ENCODE measurements at places on chromosomes 5 and 9. TPM values are rescaled to one million over a fixed set of nuclear protein-coding genes. Genes with fewer than 3 reads are reported as not detected.

The SOWAHA gene
- polyA plus RNA-seq = 4.0 TPM

The SH2D3C gene
- 11.2 TPM for polyA plus RNA-seq

The KIF24 gene
- 9.2 TPM for polyA plus RNA-seq

The CMBL gene
- 39.6 TPM for polyA plus RNA-seq

The GPR21 gene
- 0.62 TPM for polyA plus RNA-seq

The CARD9 gene
- polyA plus RNA-seq = 1.8 TPM

The FOXD4L4 gene
- not detected for polyA plus RNA-seq

The PCDHB12 gene
- polyA plus RNA-seq = 4.6 TPM

GRCh38 chr5:115324021-115324420 is 27.6 kb upstream of the CCDC112 start:
- no peak for DNase-seq

- no peak for DNase-seq
Observed at GRCh38 chr5:151612689-151613427, 21.7 kb upstream of the FAT2 start.

GRCh38 chr9:105708405-105708804 is 14.1 kb downstream of the TMEM38B start:
- DNase-seq = no peak

- DNase-seq = no peak
Observed at GRCh38 chr9:99039505-99040182, 65.3 kb upstream of the TGFBR1 start.

DNA sequence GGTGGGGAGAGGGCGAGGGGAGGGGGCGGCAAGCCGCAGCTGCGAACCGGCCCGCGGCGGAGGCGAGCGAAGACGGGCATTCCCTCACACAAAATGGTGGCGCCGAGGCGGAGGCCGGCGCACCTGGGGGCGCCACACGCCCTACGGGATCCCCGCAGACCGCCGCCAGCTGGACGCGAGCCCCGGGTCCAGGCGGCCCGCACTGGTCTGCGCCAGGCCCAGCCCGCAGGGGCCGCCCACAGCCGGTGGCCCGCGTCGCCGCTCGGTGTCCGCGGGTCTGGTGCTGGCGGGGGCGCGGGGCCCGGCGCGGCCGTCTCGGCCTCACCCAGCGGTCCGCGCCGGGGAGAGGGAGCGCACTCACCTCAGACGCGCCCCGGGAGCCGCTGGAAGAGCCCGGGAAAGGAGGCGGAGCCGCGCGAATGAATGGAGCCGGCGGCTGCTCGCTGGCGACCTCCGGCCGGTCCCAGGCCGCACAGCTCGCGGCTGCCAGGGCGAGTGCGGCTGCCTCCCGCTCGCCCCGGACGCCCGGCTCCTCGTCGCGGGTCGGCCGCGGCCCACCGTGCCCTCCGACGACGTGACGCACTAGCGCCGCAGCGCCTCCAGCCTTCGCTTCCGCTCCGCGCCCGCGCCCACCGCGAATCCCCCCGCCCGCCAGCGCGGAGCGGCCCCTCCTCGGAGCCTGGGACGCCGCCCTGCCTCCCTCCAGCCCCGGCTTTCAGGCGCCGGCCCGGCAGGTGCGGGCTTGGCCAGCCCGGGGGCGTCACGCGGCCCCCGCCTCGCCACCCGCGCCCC is at the start of gene FAM169A:
Gene FAM169A, minus strand, starts transcription at position 584 of the 792 bp plus-strand sequence. CDS start 24,711 bp downstream, outside the sequence.
- DNase-seq = peak; percentile 39

DNA sequence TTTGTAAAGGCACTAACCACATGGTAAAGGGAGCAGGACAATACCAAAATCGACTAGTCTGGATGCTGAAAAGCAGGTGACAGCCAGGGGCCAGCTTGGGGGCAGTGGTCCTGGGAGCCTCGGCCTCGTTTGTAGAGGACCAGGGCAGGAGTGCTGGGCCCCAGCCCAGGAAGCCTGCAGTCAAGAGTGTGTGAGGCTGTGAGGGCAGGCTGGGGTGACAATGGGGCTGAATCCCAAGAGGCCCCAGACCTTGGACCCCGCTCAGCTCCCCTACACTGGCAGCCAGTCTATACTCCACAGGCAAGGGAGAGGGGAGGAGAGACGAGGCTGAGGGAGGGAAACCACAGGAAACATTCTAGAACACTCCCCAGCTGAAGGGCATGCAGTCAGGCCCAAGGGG is 2.6 kb upstream of the INPP5E start:
- no peak for DNase-seq

DNA sequence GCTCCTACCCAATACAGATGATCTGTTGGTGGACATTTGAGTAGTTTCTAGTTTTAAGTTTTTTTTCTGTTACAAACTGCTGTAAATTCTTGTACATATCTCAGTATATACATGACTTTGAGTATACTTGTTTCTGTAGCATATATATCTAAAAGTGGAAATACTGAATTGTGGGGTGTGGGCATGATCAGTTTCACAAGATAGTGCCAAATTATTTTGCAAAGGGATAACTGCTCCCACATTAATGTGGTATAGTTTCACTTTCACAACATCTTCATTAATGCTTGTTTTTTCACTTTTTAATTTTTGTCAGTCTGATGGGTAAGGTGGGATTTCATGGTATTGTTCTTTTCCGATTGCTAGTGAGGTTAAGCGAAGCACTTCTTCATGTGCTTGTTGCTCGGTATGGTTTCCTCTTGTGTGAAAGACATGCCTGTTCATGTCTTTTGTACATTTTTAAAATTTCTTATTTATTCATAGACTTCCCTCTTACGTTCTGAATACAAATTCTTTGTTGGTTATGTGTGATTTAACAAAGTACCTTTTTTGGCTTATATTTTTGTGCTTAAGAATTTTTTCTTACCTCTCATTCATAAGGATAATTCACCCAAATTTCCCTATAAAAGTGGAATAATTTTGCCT is 103.5 kb downstream of the CDC42SE2 start:
- no peak for DNase-seq

- DNase-seq = no peak
Observed at GRCh38 chr5:107402434-107403227, 268.1 kb downstream of the EFNA5 start.

DNA sequence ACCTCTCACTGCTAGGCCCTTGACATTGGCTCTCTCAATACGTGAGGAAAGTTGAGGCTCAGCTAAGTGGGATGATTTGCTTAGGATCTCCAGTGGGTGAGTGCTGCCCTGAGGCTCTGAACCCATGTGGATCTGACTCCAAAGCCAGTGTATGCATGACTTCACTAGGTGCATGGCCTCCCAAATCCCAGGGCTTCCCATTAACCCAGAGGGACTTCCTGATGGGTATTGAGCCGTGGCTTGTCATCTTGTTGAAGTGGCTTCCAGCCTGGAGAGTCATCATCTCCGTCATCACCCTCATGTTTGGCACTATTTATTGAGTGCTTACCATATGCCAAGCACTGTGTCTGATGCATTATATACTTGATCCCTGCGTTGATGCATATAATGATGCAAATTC is 37.3 kb upstream of the TEX48 start:
- no peak for DNase-seq

- DNase-seq = no peak
Observed at GRCh38 chr5:143352691-143353090, 50.8 kb downstream of the NR3C1 start.

- DNase-seq = no peak
Observed at GRCh38 chr5:179459771-179460170, 90.6 kb upstream of the RUFY1 start.

DNA sequence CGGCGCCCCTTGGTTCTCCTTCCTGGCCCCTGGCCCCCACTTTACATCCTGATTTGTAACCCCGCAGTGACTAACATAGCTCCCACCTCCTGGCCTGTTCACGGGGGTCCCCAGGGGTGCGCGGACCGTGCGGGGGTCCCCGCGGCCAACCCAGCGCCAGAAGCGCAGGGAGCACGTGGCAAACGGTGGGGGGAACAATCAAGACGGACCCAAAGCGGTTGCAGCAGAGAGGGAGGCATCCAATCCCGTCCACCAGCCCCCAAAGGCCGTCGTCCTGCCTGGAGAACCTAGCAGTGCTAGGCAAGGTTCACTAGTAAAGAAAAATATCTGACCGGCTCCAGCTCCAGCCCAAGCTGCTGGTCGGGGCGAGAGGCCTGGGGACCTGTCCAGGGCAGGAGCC is 201.5 kb downstream of the AUH start:
- no peak for DNase-seq

DNA sequence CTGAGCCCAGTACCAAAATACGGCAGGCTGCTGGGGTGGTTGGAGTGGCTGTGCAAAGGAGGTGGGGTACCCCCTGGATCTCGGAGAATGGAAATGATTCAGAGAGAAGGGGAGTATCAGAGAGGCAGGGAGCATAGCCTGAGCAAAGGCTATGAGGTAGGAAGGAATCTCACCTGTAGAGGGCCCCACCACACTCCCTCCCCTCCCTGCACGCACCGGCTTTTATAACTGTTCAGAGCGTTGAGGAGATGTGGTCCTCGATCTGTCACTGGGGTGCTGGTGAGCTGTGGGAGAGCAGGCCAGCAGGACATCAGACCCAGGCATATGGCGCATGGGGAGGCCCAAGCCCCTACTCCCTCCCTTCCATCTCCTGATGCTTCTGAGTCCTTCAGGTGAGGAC is 13.2 kb downstream of the PHF19 start:
- no peak for DNase-seq
